ENCODE measurements at places on chromosomes 4 and X.

DNA sequence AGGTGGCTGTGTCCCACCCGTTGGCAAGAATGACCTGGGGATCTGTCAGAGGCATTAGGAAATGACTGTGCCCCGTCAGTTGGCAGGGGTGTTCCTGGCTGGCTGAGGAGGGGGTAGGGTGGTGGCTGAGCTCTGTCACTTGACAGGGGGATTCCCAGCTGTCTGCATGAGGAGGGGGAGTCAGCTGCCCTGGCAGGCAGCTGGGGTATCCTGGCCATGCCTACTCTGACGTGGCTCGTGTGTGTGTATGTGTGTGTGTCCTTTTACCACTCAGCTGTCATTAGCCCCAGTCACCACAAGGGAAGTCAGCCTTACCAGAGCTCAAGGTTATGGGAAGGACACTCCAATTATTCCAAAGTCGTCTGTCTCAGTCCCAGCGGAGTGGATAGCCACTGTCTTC lies 93.2 kb downstream of the EFNB1 start:
- no peak for DNase-seq

DNA sequence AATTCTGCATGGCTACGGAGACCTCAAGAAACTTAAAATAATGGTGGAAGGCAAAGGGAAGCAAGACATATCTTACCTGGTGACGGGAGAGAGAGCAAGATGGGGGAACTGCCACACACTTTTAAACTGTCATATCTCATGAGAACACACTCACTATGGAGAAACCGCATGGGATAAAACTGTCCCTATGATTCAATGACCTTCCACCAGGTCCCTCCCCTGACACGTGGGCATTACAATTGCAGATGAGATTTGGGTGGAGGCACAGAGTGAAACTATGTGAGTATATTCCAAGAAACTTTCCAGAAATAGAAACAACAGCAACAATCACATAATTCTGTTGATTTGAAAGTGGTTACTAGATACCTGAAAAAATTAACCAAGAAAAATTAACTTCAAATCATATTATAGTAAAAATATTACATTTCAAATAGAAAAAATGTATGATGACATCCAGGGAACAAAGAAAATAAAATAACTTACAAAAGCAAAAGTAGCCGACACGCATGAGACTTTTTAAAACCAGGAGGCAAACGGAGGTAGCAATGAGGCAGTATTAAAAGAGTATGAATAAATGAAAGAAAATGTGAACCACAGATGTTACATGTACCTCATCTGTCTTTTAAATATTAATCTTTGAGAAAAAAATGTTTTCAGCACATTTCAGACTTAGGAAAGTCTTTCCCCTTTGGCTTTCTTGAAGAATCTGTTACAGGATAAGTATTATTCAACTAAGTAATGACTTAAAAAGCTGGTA lies 879.5 kb downstream of the TECRL start:
- DNase-seq = no peak

DNA sequence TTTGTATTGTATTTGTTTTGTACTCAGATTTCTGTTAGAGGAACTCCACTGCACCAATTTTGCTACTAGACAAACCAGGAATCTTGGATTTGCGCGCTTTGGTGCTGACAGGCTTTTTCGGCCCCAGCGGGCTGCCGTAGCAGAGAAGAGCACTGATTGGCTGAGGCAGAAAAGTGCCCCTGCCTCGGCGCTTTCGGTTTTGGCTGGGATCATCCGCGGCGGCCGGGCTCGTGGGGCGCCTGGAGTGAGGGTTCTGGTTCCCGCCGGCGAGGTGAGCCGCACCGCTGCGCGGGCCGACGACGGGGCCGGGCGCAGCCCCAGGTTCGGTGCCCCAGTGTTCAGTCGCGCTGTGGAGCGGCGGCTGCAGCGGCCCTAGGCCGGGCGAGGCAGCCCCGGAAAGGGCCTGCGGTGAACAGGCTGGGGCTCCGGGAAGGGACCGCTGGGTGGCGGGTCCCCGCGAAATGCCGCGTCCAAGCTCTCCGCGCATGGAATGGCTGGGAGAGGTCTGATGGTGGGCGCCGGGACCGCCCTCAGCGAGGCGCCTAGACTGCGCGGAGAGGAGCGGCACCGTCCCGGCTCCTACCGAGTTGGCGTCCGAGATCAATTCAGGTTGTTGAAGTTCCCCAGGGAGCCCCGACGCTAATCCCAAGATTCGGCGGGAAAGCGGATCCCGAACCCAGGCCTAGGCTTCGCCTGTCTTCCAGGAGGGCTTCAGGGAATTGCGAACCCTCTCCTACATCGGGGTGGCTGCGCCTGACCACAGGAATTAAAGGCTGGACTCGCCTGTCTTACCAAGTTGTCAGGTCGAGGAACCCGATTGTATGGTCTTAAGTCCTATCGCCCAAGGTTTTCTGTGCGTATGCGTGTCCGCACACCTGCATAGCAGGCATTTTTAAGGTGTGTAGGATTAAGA lies at the start of gene LSM6:
TSS of gene LSM6 (plus strand) at position 178 of the 913 bp plus-strand sequence. CDS start 7,204 bp downstream, outside the sequence.
- DNase-seq = peak; percentile 56

DNA sequence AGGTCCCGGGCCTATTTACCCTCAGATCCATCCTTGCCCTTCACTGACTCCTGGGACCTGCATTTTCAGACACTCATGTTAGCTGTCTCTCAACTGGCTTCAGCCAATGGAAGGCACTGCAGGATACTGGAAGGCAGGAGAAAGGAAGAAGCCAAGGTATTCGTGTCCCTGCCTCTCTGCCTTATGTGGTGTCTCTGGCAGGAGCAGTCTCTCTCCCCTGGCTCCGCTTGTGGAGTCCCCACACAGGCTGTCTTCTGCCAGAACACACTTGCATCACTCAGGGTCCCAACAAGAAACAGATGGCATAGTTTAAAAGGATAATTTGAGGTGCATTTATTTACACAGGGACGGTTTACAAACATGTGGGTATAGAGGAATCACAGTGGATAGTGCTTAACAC lies 21.6 kb upstream of the MAPK10 start:
- DNase-seq = no peak

GRCh38 chr4:37415845-37416369 lies 171.4 kb downstream of the NWD2 start:
- DNase-seq = no peak

DNA sequence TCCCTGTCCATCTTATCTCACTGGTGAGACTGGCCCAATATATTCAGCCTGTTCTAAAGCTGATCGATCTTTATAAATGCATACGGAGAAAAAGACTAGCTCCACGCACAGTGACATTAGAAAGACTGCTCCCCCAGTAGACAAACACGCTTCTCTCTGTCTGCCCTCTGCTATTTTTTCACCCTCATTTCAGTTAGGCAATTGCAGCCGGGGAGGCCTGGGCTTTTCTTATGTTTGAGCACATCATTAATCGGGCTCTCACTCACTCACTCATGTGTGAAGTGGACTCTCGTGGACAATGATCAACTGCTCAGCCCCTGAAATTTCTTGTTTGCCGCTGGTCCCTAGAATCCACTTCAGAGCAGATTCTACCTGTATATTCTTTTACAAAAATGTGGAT lies 824.7 kb upstream of the TENM3 start:
- DNase-seq = no peak

DNA sequence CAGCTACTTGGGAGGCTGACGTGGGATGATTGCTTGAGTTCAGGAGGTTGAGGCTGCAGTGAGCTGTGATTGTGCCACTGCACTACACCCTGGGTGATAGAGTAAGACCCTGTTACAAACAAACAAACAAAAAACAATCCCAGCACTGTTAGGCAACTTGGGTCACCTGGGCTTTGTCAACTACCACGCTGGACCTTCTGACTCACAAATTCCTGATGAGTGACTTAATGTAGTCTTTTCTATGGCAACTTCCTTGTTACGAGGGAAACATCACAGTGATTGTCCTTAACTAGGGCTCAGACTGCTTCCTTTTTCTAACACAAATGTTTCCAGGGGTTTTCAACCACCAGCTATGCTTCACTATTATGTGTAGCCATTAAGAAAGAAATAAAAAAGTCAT lies 128.8 kb upstream of the GPC4 start:
- DNase-seq = no peak

DNA sequence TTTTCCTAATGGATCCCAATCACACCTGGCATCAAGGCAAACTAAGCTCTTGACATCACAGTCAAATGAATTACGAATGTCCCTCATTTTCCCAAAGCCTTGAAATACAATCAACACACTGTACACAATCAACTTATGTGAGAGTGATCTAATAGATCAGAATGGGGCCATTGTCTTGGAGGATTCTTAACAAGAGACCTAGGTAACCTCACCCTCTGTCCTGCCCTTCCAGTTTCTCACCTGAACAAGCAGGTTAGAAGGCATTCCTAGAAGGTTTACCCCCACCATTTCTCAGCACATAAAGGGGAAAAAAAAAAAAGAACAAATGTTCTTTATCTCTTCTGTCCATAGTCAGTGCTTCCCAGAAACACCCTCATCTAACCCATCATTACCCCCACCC lies 6.3 kb downstream of the SLC39A8 start:
- DNase-seq = no peak

DNA sequence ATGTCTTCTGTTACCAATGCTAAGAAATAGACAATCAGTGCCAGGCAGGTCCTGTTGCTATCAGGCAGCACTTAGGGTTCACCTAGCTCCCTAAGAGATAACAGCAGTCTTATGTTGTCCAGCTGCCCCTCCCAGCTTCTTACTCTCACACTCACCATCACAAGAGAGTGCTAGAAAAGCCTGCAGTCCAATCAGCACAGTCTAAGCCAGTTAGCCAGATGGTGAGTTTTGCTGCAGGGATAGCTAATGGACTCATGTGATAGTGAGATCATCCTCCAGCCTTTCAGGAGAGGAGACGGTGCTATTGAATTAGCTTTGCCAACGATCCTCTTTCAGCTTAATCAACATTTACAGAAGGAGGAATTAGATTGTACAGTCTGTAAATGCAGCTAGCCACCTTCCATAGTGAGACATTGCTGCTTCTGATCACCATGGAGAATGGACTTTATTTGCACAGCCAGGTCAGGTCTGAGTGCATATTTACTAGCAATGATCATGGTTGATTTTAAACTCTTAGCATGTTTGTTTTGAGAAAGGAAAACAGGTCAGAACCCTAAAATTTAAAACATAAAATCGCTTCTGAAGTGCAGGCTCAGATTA lies 438.3 kb downstream of the CENPC start:
- no peak for DNase-seq

- no peak for DNase-seq
Measured at GRCh38 chr4:118974758-118975157, 86.1 kb downstream of the SYNPO2 start.

DNA sequence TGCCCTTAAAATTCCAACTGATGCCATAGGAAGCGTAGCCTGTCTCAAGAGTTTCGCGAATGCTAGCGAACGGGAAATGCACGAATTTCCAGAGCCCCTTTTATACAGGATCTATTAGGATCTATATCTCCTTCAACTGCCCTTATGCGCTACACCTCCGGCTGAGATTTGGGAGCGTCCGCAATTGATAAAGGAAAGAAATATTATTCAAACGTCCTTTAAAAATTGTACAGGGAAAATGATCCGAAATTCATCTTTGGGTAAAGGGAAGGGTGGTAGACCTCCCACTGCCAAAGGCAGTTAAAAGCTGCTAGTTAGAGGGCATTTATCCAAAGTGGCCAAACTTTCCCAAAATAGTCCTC lies 609 bp downstream of the NR3C2 start:
- no peak for DNase-seq

DNA sequence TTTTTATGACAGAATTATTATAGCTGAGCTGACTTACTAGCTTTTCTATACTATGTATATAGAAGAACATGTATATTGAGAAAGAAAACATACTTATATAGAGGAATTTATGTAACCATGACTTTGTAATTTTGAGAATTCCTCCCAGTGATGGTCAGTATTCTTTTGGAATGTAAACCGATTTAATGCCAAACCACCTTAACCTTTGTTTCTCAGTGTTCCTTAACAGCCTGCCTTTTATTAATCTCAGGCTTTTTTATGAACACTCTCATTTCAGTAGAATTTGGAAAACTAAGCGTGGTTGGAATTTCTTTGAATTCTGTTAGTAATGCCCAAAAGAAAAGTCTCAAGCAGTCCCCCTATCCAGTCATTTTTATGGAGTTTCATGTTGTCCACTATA lies 47.0 kb downstream of the MOSPD2 start:
- no peak for DNase-seq

GRCh38 chrX:107845625-107846024 lies 20.0 kb downstream of the MID2 start:
- DNase-seq = no peak

- DNase-seq = no peak
Measured at GRCh38 chr4:153771046-153771445, 11.2 kb upstream of the RNF175 start.

DNA sequence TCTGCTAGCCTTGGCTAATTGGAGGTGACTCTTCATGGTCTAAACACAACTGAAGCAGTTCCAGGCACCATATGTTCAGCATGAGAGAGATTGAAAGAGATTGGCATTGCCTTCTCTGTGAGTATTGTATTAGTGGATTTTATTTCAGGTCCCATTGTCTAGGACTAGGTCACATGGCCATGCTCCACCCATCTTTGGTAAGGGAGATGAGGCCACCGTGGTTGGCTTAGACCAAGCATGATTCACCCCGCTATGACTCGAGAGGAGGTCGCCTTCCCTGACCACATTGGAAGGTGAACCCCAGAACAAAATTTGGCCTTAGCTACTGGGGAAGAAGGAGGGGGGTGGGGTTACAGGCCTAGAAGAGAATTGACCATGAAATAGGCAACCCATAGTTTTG lies 109.9 kb upstream of the BCOR start:
- DNase-seq = no peak

- DNase-seq = no peak
Measured at GRCh38 chr4:4990329-4990728, 28.9 kb downstream of the CYTL1 start.

GRCh38 chr4:54842226-54842625 lies 184.5 kb downstream of the KIT start:
- no peak for DNase-seq

GRCh38 chr4:73675623-73676022 lies 55.4 kb upstream of the RASSF6 start:
- no peak for DNase-seq
